Central memory CD4-positive, alpha-beta T cell (primary cell): ENCODE measurements at places on chromosomes 2 and 18.

- no peak for DNase-seq
These were observed 116.7 kb upstream of the MGAT5 start for GRCh38 chr2:134137182-134137611.

DNA sequence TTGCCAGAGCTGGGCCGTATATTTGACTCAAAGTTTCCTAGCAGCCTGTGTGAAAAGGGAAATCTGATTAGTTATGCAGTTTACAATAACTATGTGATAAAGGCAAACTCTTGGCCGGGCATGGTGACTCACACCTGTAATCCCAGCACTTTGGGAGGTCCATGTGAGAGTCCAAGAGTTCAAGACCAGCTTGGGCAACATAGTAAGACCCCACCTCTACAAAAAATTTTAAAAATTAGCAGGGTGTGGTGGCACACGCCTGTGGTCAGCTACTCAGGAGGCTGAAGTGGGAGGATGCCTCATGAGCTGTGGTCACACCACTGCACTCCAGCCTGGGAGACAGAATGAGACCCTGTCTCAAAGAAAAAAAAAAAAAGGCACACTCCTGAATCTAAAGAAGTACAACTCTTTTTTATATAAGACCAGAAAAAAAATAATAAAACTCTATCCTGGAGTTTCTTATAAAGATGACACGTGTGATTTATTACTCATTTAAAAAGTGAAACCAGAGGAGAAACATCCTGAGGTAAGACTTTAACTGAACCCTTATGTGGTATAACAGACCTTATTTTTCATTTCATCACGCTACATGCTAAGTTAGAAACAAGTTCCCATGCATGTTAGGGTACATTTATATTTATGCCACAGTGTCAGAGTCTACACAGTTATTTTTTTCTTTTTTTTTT, 32.6 kb upstream of the KCMF1 start:
- peak; percentile 51 for DNase-seq

DNA sequence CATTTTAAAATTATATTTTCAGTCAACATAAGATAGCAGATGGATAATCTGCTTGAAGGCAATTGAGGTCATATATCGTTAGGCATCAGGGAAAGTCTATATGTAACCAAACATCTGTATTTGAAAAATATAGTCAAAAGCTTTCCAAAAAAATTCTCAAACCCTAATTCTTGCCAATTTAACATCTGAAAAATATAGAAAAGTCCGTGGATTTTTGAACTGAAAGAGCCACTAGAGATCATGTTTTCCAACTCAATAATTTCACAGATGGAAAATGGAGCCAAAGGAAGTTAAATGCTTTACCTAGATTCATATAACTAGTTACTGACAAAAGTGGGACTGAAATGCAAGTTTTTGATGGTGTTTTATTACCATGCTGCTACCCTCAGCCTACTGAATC, 185.1 kb upstream of the ZNF804A start:
- DNase-seq: no peak

DNA sequence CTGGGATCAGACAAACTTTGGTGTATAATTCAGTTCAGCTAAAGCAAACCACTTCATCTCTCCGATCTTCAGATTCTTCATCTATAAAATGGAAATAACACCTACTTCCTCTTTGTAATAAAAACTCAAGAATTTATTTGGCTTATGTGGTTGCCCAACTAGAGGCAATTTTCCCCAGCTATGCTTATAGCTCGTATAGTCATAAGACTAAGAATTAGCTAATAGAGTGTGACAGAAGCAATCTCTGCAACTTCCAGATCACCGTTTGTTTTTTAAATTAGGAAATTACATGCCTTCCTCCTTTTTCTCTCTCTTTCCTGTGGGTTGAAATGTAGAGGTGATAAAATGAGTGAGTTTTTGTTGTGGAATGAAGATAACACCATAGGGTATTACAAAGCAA, 35.3 kb upstream of the KCNF1 start:
- DNase-seq: no peak

- no peak for DNase-seq
These were observed 25.7 kb upstream of the ZNF532 start for GRCh38 chr18:58838946-58839345.

GRCh38 chr2:217918308-217919024, 84.3 kb downstream of the TNS1 start:
- DNase-seq: no peak

DNA sequence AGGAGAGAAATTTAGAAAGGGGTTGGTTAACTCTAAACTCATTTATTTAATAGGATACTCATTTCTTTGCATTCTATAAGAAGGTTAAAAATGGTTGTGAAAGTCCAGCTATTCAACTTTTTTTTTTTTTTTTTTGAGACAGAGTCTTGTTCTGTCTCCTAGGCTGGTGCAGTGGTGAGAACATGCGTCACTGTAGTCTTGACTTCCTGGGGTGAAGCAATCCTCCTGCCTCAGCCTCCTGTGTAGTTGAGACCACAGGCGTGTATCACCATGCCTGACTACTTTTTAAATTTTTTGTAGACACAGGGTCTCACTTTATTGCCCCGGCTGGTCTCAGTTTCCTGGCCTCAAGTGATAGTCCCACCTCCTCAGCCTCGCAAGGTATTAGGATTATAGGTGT, 11.9 kb downstream of the ELP2 start:
- DNase-seq: no peak

GRCh38 chr2:28654663-28655320, 96.8 kb upstream of the PPP1CB start:
- no peak for DNase-seq

- DNase-seq: no peak
These were observed 544.6 kb upstream of the ZEB2 start for GRCh38 chr2:145064511-145064910.

GRCh38 chr2:25188405-25188804, 20.0 kb upstream of the POMC start:
- no peak for DNase-seq
